Immature natural killer cell (primary cell): ENCODE measurements at places on chromosomes 7 and 10.
A peak's percentile ranks its signal among the peaks of the same experiment; 100 is the strongest.

- DNase-seq: no peak
- no peaks in the 10 kb centered on the region for H3K27me3 ChIP-seq
- no peak overlapping the region for H3K27ac ChIP-seq
- H3K4me1 ChIP-seq: peaks cover 3% of the 10 kb centered on the region
- H3K36me3 ChIP-seq: no peaks in the 10 kb centered on the region
Measured at GRCh38 chr10:78953113-78953798, 115.5 kb upstream of the ZMIZ1 start.

GRCh38 chr10:113232928-113233511 is 283.0 kb downstream of the TCF7L2 start:
- no peak overlapping the region for H3K27ac ChIP-seq
- no peaks in the 10 kb centered on the region for H3K36me3 ChIP-seq

- H3K27ac ChIP-seq: no peak overlapping the region
- H3K4me1 ChIP-seq: no peaks in the 10 kb centered on the region
- H3K4me3 ChIP-seq: no peak overlapping the region
- no peaks in the 10 kb centered on the region for H3K36me3 ChIP-seq
- DNase-seq: no peak
- no peaks in the 10 kb centered on the region for H3K27me3 ChIP-seq
Measured at GRCh38 chr7:20170633-20171032, 46.6 kb downstream of the MACC1 start.

GRCh38 chr7:44225566-44226395 is 25.0 kb downstream of the YKT6 start:
- no peaks in the 10 kb centered on the region for H3K4me1 ChIP-seq
- no peak overlapping the region for H3K4me3 ChIP-seq
- no peaks in the 10 kb centered on the region for H3K36me3 ChIP-seq
- H3K27me3 ChIP-seq: no peaks in the 10 kb centered on the region

DNA sequence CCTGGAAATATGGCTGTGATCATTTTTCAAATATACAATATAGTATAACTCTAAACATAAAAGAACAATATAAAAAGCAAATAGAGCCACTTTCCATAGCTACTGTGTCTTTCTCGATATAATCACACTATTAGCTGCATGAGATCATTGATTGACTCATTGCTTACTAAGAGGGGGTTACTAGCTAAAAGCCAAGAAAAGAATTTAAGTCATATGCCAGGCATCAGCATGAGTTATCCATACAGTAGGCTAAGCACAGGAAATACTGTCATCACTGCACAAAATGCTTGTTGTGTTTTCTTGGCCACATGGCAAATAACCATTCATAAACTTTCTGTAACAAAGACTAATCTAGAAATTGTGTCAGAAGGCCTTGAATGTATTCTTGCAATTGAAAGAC is 18.8 kb upstream of the ABCB5 start:
- DNase-seq: no peak
- H3K36me3 ChIP-seq: no peaks in the 10 kb centered on the region
- H3K4me1 ChIP-seq: no peaks in the 10 kb centered on the region
- H3K27ac ChIP-seq: no peak overlapping the region
- no peak overlapping the region for H3K4me3 ChIP-seq

- DNase-seq: no peak
- H3K4me1 ChIP-seq: no peaks in the 10 kb centered on the region
- no peak overlapping the region for H3K27ac ChIP-seq
- no peaks in the 10 kb centered on the region for H3K36me3 ChIP-seq
- peaks cover 2% of the 10 kb centered on the region for H3K27me3 ChIP-seq
- H3K4me3 ChIP-seq: no peak overlapping the region
Measured at GRCh38 chr10:91339729-91340128, 70.4 kb upstream of the HECTD2 start.

DNA sequence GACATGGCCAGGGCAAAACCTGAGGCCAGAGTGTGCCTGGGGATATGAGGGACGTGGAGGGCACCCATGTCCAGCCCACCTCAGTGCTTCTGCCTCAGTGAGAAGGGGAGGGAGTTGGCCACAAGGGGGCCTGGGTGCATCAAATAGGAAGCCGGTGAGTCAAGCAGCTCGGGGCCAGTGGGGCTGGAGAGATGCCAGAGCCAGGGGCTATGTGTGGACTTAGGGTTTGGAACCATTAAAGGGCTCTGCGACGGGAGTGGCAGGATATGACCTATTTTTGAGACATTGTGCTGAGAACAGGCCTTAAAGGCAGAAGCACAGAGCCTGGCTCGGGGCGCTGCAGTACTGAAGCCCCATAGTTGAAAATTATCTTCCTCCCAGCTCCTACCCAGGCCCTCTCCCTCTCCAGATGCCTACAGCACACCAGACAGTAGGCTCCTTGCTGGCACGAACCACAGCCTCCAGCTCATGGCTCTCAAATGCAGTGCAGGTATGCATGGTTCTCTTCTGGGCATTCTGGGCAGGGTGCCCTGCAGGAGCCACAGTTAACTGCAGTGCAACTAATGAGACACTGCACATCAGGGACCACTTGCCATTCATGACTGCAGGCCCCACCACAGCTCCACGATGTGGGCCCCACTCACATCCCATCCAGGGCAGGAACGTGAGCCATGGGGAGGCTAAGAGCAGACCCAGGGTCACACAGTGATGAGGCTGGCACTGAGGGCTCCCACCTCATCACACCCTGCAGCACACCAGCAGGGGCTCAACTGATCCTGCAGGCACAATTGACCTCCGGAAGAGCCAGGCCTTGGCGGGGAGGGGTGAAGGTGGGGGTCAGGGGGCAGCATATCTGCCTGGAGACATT is 7.2 kb upstream of the PGAM2 start:
- H3K36me3 ChIP-seq: peaks cover 16% of the 10 kb centered on the region
- H3K4me3 ChIP-seq: no peak overlapping the region
- H3K27me3 ChIP-seq: peaks cover 3% of the 10 kb centered on the region
- H3K27ac ChIP-seq: peak overlapping the region; percentile 92

- H3K36me3 ChIP-seq: no peaks in the 10 kb centered on the region
- DNase-seq: peak; percentile 41
- H3K4me1 ChIP-seq: peaks cover 57% of the 10 kb centered on the region
- peak overlapping the region; percentile 36 for H3K4me3 ChIP-seq
- peak overlapping the region; percentile 15 for H3K27ac ChIP-seq
- peaks cover 4% of the 10 kb centered on the region for H3K27me3 ChIP-seq
Measured at GRCh38 chr7:18177815-18178660, 150.4 kb upstream of the PRPS1L1 start.

GRCh38 chr7:150784954-150785353 is 15.2 kb downstream of the TMEM176B start:
- no peaks in the 10 kb centered on the region for H3K36me3 ChIP-seq
- peaks cover 8% of the 10 kb centered on the region for H3K27me3 ChIP-seq
- no peak for DNase-seq
- H3K4me1 ChIP-seq: no peaks in the 10 kb centered on the region

DNA sequence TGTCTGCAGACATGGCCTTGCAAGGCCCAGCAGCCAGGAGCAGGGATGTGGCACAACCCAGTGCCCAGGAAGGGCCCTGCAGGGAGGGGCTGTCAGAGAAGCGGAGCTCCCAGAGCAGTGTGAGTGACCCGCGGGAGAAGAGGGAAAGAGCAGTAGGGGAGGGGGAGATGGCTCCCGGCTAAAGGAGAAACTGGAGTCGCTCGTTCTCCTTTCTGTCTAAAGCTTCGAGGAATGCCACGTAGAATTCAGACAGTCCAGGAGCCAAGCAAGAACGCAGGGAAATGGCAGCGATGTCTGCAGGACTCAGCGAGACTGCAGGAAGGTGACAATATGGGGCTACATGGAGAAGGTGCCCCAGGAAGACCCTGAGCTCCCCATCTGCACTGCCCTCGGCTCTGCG is 22.4 kb upstream of the HABP2 start:
- no peaks in the 10 kb centered on the region for H3K27me3 ChIP-seq
- DNase-seq: no peak
- H3K27ac ChIP-seq: no peak overlapping the region
- H3K4me1 ChIP-seq: no peaks in the 10 kb centered on the region
- H3K4me3 ChIP-seq: no peak overlapping the region
- no peaks in the 10 kb centered on the region for H3K36me3 ChIP-seq

DNA sequence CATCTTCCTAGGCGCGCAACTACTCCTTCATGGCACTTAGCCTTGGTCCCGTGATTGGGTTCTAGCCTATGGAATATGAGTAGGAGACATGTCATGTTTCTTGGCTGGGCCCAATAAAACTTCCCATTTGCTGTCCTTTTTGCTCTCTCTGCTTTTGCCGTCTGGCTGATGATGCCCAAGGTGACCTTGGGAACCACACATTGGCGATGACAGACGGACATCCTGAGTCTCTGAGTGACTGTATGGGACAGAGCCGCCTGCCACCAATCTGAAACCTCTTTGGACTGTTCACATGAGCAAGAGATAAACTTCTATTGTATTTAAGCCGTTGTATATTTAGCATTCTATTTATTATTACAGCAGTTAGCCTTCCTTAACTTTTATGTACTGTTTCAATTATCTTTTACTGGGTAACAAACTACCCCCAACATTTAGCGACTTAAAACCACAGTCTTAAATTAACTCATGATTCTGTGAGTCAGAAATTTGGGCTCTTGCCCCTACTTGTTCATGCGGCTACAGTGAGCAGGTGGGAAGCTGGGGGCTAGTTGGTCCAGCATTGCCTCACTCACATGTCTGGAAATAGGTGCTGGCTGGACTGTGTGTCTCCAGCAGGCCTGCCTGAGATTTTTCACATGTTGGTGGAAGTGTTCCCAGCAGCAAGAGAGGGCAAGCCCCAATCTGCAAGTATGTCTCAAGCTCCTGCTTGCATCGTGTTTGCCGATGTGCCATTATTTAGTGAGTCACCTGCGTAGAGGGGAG is 71.7 kb downstream of the NOD1 start:
- H3K4me3 ChIP-seq: no peak overlapping the region
- no peak overlapping the region for H3K27ac ChIP-seq
- no peaks in the 10 kb centered on the region for H3K4me1 ChIP-seq
- peaks cover 17% of the 10 kb centered on the region for H3K36me3 ChIP-seq
- no peaks in the 10 kb centered on the region for H3K27me3 ChIP-seq

- DNase-seq: no peak
- no peaks in the 10 kb centered on the region for H3K36me3 ChIP-seq
- H3K4me1 ChIP-seq: no peaks in the 10 kb centered on the region
- H3K27me3 ChIP-seq: peaks cover 3% of the 10 kb centered on the region
- H3K27ac ChIP-seq: no peak overlapping the region
- no peak overlapping the region for H3K4me3 ChIP-seq
Measured at GRCh38 chr7:153190986-153191385, 431.4 kb downstream of the ACTR3B start.
